ENCODE measurements at places on chromosomes 3 and 15.

GRCh38 chr3:64343689-64344430, 118.6 kb upstream of the PRICKLE2 start:
- no peak for DNase-seq

DNA sequence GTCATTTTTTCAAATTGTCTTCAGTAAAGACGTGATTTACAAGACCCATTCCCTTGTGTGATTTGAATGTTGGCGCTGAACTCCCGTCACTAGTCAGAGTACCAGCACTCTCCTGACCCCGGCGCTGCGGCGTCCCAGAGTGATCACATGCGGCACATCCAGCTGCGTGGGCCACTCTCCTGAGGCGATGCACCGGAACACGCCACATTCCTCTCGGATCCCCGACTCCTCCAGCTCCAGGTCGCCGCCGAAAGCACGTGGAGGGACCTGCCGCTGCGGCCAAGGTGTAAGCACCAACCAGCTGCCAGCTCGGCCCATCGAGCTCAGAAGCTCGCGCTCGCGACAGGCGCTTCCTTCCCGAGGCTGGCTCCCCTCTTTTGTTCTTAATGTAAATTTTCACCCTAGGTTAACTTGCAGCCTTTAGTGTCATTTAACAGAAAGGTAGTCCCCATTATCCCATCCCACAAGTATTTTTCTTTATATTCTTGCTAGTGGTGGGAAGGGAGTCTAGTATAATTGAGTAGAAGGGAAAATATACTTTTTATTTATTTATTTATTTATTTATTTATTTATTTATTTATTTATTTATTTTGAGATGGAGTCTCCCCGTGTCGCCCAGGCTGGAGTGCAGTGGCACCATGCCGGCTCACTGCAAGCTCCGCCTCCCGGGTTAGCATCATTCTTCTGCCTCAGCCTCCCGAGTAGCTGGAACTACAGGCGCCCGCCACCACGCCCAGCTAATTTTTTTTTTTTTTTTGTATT, 61.7 kb upstream of the VGLL3 start:
- DNase-seq = no peak

GRCh38 chr3:140695361-140696061, 17.6 kb downstream of the TRIM42 start:
- DNase-seq = no peak

DNA sequence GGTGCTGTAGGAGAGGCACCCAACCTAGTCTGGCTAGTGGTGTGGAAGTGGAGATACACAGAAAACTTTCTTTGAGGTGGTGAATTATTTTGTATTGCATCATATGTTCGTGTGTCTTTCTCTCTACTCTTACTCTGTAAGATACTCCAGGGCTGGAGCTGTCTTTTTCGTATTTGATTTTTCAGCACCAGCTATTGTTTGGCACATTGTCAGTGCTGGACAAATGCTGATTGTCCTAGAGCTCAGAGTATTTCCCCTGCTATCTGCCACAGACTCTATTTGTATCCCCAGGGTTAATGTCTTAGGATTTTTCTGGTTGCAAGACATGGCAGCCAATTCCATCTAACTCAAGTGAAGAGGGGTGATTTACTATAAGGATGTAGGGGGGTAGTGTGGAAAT, 110.5 kb downstream of the SAMMSON start:
- DNase-seq = no peak

DNA sequence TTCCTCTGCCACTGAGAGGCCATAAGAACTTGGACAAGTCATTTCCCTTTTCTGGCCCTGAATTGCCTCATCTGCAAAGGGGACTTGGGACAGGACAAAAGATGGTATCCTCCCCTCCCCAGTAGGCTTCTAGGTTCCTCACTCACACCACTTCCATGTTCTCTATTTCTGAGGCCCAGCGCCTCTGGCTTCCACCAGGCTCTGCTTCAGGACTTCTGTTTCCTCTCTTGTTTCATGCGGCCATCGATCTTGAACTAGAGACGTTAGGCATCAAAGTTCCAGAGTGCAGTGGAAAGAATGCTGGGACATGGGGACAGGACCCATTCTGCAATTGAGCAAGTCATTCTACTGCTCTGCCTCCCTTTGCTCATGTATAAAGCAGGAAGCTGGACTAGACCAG, 1.7 kb downstream of the TM4SF4 start:
- DNase-seq = no peak

Measured in T follicular helper cell (primary cell).